Stimulated activated CD8-positive, alpha-beta memory T cell treated with anti-CD3 and anti-CD28 coated beads, Interleukin-7, amount 100 ng/mL, for 1 hour (primary cell): ENCODE measurements at places on chromosomes 11 and 22.

DNA sequence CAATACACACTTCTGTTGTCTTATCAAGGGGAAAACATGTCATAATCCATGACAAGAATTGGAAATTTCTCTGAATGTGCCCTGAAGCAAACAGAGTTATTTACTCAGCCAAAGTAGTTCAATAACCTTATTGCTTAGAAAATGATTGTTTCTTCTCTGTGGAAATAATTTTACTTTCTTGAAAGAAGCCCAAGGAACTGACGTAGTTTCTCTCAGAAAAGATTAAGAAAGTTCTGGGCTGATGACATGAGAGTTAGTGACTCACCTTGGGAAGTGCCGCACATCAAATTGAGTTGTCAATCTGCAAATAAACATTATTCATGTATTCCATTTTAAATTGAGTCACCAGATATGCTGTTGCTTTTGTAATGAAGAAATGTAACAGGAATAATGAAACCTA is 418.6 kb upstream of the LRRC4C start:
- no peak for DNase-seq

- DNase-seq = no peak
Measured at GRCh38 chr22:47370448-47371262, 608.2 kb downstream of the TBC1D22A start.

GRCh38 chr11:108025387-108026080 is 16.8 kb downstream of the CUL5 start:
- DNase-seq = no peak

GRCh38 chr22:38464992-38465672 is 2.8 kb upstream of the KDELR3 start:
- no peak for DNase-seq

GRCh38 chr11:122584670-122585069 is 70.9 kb upstream of the UBASH3B start:
- no peak for DNase-seq

DNA sequence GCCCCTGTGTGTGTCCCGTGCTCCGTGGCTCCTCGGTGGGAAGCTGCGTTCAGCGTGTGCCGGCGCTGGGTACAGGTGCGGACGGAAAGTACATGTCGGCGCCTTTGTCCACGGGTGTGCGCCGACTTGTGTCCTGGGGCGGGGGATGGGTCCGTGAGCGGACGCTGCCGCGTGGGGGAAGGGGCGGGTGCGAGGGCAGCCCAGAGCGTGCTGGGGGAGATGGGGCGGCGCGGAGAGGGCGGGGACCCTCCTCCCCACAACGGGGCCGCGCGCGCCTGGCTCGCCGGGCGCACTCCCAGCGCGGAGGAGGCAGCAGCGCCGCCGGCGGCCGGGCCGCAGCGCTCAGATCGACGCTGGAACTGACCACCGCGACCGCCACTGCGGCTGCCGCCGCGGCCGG is 33.6 kb upstream of the RELT start:
- DNase-seq = no peak

DNA sequence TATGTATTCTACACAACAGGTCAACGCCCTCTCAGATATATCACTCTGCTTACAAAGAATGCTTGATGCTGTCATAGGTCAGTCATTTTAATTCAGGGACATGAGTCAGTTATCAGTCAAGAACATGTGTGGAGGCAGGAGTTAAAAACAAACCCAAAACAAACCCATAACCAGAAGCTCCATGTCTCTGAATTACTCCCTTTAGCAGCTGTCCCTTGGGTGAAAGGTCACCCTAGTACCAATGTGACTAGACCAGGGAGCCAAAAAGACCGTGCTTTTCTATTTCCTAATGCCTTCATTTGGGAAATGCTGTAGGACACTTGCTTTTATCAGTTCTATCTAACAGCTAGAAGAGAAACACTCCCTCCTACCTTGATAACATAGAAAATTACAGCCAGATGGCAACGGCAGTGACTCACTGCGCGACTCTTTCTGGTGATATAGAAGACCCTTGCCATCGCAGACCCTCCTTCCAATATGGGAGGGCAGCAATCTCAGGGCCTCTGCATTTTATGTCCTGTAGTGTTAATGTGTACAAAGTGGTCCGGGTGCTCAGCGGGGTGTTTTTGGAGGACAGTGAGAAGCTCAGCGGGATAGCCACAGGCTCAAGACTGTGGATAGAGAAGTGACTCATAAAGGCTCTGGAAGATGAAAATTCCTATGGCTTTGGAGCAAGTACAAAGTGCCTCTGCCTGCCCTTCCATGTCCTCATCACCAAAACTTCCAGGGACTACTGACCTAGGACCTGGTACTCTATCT is 24.8 kb downstream of the APOL5 start:
- DNase-seq = no peak

GRCh38 chr22:19483481-19484244 is 3.9 kb downstream of the CDC45 start:
- no peak for DNase-seq

DNA sequence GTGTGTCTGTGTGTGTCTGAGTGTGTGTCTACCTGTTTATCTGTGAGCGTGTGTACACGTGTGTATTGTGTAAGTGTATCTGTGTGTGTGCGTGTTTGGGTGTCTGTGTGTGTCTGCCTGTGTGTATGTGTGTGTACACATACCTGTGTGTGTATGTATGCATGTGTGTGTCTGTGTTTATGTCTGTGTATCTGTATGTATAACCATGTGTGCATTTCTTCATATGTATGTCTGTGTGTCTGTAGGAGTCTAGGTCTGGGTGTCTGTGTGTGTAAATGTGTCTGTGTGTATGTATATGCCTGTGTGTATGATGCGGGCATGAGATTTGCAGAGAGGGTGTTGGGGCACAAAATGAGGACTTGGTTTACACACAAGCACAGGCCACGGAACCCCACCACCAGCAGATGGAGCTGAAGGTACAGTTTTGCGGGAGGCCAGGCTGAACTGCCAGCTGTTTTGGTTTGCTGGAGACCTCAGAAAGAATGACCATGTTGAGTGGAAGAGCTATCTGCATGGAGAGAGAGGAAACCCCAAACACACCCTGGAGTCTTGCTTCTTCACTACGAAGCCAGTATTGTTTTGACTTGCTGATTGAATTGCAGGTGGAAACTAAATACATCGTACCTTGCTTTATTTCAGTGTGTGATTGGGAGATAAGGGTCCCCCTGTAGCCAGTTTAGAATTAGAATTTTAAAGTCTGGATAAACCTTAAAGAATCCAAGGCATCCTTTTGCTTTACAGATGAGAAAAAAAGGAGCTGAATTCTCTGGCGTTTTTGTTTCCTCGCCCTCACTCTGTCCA is 497.2 kb downstream of the NTM start:
- DNase-seq = no peak

DNA sequence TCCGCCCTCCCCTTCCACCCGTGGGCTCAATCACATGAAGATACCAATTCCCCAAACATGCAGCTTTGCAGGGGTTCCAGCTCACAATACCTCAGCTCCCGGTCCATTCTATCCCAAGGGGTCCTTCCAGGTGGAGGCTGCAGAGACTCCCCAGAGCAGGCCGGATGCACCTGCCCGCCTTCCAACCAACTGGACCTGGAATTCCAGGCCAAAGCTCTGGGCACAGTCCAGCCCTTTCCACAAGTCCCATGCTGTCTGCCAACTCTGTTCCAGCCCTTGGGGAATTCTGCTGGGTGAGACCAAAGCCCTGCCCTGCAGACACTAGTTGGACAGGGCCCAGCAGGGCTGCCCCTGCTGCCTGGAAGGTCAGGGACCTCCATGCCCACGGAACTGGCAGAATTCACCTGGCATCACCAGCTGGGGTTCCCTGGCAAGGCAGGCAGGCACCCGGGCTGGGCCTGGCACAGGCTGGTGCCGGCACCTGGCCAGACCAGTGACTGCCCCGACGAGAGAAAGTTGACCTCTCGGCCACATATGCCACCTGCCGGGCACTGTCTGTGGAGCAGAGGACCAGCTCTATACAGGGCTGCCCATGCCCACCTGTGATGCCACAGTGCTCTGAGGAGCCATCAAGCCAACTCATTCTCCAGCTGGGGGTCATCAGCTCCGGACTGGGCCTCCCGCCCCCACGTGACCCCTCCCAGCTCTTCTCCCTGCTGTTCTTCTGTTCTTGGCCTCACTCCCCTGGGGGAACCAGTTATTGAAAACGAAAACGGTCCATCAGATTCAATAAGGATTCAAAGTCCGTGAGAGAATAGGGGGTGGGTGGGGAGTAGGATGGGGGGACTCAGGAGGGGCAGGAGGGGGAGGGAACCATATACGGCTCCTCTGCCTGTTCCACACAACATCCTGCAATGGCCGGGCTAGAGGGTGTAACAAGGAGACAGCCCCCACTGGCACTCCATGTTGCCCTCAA is 4.7 kb downstream of the SYT7 start:
- no peak for DNase-seq

DNA sequence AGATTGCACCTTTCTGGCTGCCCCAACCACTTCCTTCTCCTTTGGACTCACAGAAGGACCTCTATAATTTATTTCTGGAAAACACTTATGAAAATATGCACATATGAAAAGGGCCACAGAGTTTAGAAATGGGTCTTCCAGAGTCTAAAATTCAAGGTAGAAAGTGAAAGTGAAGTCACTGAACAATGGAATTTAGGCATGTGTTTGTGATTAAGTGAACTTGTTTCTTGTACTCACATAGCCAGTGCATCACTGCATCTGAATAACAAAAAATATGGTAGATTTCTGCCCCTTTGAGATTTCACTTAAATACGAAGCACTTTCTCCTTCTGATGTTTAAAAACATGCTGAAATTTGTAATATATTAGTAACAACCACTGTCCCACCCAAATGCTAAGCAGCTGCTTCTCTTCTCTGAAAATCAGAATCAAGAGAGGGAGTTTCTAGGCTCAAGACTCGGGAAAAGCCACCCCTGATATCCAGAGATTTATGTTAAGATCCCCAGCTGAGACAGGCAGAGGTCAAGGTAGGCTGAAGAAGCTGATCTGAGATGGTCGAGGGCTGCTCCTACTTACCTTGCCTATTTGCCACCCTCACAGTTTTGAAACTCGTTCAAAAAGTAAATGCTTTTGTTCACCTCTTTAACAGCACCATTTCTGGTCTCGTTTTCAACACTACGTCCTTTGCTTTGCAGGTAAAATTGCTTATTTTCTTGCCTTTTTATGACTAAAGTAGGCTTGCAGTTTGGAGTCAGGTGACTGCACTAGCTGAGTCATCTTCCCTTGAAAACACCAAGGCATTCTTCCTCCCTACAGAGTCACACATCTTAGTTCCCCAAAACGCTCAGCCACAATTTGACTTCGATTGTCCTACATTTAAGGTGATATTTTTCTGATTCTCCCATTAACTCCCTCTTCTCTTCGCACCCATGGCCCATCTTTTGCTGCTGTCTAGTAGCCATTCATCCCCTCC is at the start of gene XKR3:
Gene XKR3, minus strand, starts transcription at position 696 of the 972 bp plus-strand sequence. CDS start 17,338 bp downstream, outside the sequence.
- DNase-seq = no peak

DNA sequence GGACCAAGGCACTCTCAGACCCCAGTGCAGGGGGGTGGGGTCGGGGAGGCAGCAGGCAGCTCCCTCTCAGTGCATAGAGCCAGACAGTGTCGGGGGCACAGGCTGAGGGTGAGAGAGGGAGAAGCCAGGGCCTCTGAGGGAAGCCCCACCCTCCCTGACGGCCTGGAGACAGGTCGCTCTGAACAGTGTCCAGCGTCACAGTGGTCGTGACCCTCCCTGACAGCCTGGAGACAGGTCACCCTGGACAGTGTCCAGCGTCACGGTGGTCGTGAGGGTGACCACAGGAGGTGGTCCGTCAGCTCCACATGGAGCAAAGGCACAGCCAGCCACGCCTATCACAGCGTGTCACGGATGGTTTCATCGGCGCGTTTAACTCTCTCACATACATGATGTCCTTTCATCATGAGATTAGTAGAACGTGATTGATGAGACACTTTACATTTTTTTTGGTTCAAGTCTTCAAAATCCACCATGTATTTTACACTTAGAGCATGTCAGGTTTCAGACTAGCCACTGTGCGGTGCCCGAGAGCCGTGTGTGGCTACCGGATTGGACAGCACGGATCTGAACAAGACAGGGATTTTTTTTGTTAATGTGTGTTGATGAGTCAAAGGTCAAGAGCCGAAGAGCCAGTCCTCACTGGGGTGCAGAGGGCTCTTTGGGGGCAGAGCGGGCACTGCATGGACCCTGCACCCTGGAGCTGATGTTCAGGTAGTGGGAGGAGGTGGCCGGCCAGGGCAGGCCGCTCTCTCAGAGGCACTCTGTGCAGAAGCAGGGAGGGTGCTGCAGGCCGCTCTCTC is 23.9 kb upstream of the PANX2 start:
- no peak for DNase-seq

- DNase-seq = no peak
Measured at GRCh38 chr22:16831257-16831656, 6.0 kb upstream of the XKR3 start.

DNA sequence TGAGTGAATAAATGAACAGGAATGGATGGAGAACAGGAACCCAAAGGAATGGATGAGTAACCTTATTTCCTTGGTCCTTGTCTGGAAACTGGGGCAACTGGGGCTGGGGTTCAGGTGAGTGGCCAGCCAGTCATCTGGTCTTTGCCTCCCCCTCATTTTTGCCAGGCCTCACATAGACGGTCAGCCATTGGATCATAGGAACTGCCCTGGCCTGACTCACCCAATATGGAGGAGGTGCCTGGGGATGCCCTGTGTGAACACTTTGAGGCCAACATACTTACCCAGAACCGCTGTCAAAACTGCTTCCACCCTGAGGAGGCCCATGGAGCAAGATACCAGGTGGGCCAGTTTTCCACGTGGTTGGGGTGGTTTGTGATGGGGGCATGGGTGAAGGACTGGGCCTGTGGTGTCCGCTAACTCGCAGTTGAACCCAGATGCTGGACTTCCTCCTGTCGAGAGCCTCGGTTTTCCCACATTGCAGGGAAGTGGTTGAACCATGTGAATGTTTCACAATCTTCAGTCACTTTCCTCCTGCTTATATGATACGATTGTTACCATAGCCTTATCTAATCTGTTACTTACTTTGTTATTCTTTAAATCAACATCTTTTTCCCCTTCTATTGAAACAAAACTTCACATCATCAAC is 4.4 kb downstream of the TRIOBP start:
- no peak for DNase-seq

DNA sequence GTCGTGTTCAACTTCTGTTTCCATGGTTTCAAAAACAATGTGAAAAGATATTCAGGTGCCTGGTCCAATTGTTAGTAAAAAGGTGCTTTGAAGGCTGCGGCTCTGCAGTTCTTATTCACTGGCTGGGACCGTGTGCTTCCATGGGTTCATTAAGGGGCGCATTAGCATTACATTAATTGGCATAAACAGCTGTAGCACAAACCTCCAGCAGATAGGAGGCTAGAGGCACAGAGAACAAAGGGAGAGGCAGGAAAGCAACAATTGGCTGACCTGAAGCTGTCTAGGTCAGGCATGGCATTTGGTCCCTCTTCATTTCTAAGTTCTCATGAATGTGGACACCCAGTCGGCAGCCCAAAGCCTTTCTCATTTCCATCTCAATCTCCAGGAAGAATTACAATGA is 16.6 kb downstream of the PAK1 start:
- no peak for DNase-seq
